Ureter (tissue), 1 donor: ENCODE measurements at places on chromosomes 2 and 18. TPM values are rescaled to one million over a fixed set of nuclear protein-coding genes. Genes with fewer than 3 reads are reported as not detected.

DNA sequence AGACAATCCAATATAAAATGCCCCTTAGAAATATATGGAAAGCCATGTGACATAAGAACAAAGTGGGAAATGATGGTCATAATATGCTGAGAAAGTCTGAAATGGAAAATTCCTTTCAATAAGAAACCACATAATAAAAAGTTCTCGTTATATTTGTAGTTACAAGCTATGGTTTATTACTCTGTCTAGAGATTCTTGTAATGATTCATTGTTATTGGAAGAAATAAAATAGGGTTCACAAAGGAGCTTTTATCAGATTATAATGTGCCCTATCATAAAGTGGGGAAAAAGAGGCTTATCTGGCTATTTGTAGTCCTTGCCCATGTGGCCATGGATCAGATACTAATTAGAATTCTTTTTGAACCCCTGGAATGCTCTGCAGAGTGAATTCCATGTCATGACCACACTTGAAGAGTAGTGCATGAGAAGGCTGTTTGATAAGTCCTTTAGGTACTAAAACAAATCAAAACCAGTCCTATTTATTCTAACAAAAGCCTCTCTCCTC lies 420.7 kb upstream of the NRP2 start:
- no peak for DNase-seq

RFX8 gene
- not detected for total RNA-seq

DNA sequence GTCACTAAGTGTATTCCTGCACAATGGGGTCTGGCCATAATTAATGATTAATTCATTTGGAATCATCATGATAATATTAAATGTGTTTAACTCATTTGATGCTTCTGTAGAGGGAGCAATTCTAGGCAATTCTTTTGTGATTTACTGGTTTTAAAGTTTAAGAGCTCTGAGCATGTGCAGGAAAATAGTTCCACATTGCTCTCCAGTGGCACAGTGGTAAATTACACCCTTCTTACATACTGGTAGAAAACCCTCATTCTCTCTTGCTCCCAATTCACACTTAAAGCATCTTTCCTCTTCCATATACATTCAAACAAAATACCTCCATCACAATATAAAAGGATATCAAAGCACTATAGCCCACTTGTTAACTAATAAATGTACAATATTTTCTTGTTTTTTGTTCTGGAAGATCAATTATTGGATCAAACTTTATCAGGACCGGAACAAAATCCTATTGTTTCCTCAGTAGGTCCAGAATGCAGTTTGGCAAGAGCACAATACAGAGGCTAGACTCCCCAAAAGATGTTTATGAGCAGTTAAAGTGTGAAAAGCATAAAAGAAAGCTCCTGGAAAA lies 844.3 kb downstream of the MBD2 start:
- DNase-seq = no peak

- DNase-seq = no peak
Measured at GRCh38 chr18:28439870-28440269, 262.9 kb upstream of the CDH2 start.

- DNase-seq = no peak
Measured at GRCh38 chr2:88190808-88191721, 20.9 kb downstream of the THNSL2 start.

CCDC141 gene
- total RNA-seq = 2.8 TPM

DNA sequence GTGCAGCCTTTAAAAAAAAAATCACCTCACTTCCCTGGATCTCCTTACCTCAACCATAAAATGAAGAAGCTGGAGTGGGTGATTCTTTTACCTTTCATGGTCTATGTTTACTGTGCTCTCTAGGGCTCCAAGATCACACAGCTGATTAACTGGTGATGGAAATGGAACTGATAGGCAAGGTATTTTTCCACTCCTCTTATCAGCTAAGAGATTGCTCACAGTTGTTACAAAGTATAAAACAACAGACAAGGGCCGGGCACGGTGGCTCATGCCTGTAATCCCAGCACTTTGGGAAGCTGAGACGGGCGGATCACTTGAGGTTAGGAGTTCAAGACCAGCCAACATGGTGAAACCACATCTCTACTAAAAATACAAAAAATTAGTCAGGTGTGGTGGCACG lies 14.5 kb downstream of the RPS27A start:
- no peak for DNase-seq

- no peak for DNase-seq
Measured at GRCh38 chr2:129827311-129828090, 152.0 kb upstream of the RAB6C start.

DNA sequence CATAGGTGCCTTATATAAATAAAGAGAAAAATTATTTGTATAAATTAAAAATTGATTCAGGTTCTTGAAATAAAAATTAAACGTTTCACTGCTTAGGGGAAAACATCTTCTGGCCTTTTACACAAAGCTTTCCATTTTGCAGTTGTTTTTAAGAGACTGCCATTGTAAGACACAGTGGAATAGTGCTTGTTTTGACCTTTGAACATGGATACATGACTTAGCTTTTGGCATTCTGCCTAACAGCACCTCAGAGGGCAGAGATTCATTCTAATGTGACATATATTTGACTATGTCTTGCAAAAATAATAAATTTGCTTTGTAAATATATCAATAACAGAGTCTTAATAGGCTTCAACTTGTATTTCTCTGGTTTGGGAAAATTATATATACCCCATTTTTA lies 142.1 kb downstream of the SLC4A10 start:
- no peak for DNase-seq

TEKT4 gene
- not detected for total RNA-seq

PXDN gene
- total RNA-seq = 20.2 TPM

GRCh38 chr2:53842891-53843290 lies 16.9 kb downstream of the GPR75 start:
- DNase-seq = no peak

DNA sequence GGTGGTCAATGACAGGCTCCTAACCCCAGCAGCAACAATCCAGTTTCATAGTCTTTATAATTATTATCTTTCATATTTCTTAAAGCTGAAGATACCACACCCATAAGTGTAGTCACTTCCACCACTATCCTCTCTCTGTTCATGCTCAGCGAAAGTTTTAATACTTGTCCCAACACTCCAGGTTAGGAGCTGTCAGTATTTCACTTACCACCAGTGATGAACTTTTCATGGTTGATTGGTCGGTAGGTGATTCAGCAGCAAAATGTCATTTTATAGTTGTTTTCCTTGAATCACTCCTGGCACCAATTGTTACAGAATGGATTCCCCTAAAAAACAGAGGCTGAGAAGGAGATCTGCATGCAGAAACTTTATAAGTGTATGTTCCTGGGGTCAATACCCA lies 324.9 kb downstream of the CCDC85A start:
- DNase-seq = no peak

DNA sequence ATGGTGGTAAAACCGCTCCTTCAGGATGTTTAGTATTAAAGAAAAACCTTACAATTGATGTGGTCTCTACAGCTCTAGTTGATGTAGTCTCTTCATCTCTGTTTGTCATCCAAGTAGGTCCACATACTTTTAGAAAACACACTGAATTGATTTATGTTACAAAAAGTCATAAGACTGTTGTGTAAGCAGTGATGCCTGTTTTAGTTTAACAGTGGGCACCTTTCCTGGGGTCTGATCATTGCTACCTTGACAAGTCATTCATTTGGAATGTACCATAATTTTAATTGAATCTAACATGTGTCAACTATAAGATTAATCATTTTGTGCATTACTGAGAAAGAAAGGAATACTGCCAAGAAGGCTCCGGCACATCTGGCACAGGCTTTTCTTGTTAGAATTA lies 34.3 kb downstream of the GIGYF2 start:
- no peak for DNase-seq

DNA sequence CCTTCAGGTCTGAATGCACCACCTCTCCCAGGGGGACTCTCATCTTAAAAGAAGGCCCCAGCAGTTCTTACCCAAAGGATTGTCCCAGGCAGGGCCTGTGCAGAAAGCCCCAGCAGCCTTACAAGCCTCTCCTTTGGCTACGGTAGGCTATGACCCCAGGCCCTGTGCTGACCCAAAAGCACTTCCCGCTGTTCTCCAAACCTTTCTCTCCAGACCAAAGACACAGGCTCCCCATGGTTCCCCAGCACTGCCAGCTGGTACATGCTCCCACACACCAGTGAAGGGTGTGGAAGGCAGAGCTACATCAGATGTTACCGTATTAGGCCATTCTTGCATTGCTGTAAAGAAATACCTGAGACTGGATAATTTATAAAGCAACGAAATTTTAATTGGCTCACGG lies 35.4 kb downstream of the LBH start:
- no peak for DNase-seq

DNA sequence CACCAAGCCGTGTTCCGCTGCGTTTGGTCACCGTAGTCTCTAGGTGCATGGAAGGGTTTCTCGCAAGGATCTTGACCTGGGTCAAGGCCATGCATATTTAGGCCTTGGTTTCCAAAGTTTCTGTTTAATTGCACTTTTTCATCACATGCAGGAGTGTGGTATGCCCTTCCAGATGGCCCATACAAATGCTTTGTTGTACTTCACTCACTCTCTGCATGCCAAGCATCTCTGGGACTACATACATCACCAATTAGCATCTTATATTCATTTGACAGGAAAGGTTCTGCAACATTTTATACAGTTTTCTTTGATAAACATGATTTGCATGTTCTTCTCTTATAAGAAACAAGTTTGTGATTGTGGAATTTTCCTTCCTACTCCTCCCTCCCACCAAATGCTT lies 132.8 kb upstream of the KLHL14 start:
- no peak for DNase-seq

DNA sequence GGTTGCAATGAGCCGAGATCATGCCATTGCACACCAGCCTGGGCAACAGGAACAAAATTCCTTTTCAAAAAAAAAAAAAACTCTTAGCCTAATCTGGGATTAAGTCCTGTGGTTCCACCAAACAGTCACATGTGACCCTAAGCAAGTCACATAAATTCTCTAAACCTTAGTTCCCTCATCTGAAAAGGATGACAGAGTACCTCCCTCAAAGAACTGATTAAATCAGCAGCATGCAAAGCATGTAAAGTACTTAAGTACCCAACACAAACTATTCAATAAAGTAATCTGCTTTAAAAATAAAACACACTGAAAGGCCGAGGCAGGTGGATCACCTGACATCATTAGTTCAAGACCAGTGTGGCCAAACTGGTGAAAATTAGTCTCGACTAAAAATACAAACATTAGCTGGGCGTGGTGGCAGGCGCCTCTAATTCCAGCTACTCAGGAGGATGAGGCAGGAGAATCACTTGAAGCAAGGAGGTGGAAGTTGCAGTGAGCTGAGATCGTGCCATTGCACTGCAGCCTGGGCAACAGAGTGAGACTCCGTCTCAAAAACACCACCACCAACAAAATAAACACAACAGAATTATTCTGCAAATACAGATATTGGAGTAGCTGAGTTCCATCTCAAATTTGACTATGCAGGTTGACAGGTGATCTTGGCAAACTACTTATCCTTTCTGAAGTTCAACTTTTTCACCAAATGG lies 7.0 kb downstream of the USP34 start:
- no peak for DNase-seq

GRCh38 chr2:97928591-97928990 lies 67.2 kb downstream of the TMEM131 start:
- no peak for DNase-seq

KCNJ13 gene
- 0.60 TPM for total RNA-seq

EGR4 gene
- total RNA-seq = not detected

GRCh38 chr2:106523976-106524665 lies 37.0 kb downstream of the CD8B2 start:
- DNase-seq = no peak

DSC3 gene
- total RNA-seq = 5.7 TPM

HNRNPA3 gene
- 251 TPM for total RNA-seq

NAT8 gene
- total RNA-seq = not detected

NOTO gene
- total RNA-seq = not detected

GRCh38 chr2:20642055-20642971 lies 8.6 kb downstream of the HS1BP3 start:
- peak; percentile 84 for DNase-seq

RNF125 gene
- total RNA-seq = 9.2 TPM

DNA sequence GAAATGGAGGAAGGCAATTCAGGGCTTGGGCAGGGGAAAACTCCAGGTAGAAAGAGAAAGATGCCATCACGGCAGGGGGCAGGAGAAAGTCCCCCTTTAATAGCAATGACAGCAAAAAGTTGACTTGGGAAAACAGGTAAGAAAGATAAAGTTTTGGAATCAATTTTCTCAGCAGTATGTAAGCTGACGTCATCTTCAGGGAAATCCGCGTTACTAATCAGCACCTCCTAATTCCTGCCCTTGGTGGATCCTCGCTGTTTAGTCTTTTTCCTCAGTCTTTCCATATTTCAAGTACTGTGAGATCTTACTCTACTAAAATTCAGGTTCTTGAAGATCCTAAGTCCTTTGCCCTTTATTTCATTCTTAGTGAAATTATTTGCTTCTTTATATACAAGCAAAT lies 233.0 kb downstream of the MREG start:
- DNase-seq = no peak

DNA sequence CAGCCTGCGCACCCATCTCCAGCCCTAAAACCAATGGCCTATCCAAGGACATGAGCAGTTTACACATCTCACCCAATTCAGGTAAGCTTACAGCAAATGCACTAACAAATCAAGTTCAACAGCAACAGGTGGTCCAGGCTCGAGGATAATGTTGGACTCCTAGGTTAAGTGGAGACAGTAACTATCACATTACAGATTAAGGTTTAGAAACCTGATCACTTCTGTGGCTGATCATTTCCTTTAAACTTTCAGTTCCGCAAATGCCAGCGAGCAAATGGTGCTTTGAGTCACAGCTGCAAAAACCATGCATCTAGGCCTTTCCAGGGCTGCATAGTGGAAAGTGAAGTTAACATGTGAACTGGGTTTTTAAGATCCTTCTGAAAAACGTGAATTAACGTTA lies 259.4 kb downstream of the GBX2 start:
- no peak for DNase-seq

- no peak for DNase-seq
Measured at GRCh38 chr18:6994771-6995430, 122.7 kb downstream of the LAMA1 start.

- DNase-seq = no peak
Measured at GRCh38 chr2:156671706-156672361, 235.7 kb downstream of the GPD2 start.

- DNase-seq = no peak
Measured at GRCh38 chr2:55952415-55952814, 28.8 kb upstream of the EFEMP1 start.

- no peak for DNase-seq
Measured at GRCh38 chr2:8624855-8625398, 56.9 kb upstream of the ID2 start.

- DNase-seq = no peak
Measured at GRCh38 chr2:127652786-127653357, 6.9 kb downstream of the GPR17 start.

GRCh38 chr2:157509744-157510143 lies 65.9 kb upstream of the CYTIP start:
- no peak for DNase-seq
